ENCODE measurements at places on chromosomes 3 and 15.
A peak's percentile ranks its signal among the peaks of the same experiment; 100 is the strongest.

GRCh38 chr3:176692966-176693785, 504.1 kb downstream of the TBL1XR1 start:
- DNase-seq, result no peak

- no peak for DNase-seq
Observed at GRCh38 chr3:24668039-24668438, 173.4 kb upstream of the THRB start.

GRCh38 chr3:107794664-107795443, 272.1 kb downstream of the BBX start:
- DNase-seq, result no peak

GRCh38 chr15:31360843-31361763, 34.5 kb downstream of the KLF13 start:
- peak; percentile 49 for DNase-seq

- DNase-seq, result no peak
Observed at GRCh38 chr3:112572701-112573100, 10.9 kb downstream of the SLC35A5 start.

GRCh38 chr3:5314897-5315296, 127.4 kb downstream of the EDEM1 start:
- DNase-seq, result no peak

DNA sequence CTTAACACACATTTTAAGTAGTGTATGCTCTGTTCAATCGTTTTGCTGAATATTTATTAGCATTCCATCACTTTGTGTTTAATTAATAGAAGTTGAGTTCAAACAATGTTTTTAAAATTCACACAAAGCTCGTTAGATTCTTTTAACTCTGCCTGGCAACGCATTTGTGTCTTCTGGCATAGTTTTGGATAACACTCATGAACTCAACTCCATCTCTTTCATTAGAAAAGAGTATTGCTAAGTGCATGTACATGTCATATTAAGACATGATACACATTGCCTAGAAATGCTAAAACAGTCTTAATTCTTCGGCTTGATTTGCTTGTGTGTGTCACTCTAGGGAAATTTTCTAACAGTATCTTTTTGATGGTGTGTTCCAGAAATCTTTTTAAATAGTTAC, 15.7 kb downstream of the TSC22D2 start:
- no peak for DNase-seq

- no peak for DNase-seq
Observed at GRCh38 chr3:129577925-129578786, 28.3 kb downstream of the PLXND1 start.

GRCh38 chr3:32421185-32421584, 29.5 kb downstream of the CMTM7 start:
- DNase-seq, result no peak

DNA sequence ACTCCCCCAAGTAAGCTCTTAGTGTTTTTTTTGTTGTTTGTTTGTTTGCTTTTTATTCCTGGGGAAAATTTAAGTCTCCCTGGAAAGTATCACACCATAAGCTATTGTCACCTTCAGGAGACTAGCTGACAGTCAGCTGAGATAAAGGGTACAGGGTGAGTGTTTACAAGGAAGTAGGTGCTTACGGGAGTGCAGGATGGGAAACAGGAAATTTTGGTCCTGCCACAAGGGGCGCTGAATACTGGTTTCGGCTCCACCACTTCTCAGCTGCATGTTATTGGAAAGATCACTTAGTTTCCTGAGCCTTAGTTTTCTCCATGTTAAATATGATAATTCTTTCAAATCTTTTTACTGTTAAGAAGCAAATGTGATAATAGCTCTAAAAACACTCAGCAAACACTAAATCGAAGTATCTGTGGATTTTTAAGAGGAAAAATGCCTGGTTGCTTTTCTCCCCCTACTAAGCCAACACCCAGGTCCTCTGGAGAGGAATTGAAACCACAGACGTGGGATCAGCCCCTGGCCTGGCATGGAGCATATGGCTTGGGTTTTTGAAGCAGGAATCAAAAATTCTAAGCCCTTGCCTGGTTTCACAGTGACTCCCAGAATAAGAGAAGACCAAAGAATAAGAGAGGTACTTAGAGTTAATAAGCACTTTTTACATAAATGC, 90.7 kb downstream of the SCN11A start:
- no peak for DNase-seq

- peak; percentile 46 for DNase-seq
Observed at GRCh38 chr3:196941729-196942225, 551 bp downstream of the NCBP2 start.

GRCh38 chr15:43249699-43250203, 17.0 kb downstream of the TGM5 start:
- no peak for DNase-seq

- DNase-seq, result no peak
Observed at GRCh38 chr3:55524565-55525244, 37.6 kb upstream of the WNT5A start.

- no peak for DNase-seq
Observed at GRCh38 chr3:142273501-142273900, 48.1 kb upstream of the GK5 start.

- no peak for DNase-seq
Observed at GRCh38 chr3:127566833-127567232, 23.7 kb downstream of the TPRA1 start.

DNA sequence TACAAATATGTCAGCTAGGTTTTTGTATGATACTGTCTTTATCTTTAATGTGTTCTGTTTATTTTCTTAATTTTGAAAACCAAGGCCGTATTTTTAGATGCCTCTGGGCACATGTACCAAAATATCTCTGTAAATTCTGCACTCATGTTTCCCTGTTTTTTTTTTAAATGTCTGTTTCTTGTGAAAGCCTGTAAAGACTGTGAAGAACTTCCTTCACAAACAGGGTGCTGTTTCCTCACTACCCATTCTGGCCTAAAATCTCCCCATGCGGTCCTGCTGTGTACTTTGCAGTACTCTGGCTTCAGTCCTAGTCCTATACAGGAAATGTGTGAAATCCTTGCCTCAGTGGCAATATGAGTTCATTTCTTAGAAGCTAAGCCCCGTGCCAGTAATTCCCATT, 133.4 kb upstream of the ZBTB20 start:
- DNase-seq, result no peak

DNA sequence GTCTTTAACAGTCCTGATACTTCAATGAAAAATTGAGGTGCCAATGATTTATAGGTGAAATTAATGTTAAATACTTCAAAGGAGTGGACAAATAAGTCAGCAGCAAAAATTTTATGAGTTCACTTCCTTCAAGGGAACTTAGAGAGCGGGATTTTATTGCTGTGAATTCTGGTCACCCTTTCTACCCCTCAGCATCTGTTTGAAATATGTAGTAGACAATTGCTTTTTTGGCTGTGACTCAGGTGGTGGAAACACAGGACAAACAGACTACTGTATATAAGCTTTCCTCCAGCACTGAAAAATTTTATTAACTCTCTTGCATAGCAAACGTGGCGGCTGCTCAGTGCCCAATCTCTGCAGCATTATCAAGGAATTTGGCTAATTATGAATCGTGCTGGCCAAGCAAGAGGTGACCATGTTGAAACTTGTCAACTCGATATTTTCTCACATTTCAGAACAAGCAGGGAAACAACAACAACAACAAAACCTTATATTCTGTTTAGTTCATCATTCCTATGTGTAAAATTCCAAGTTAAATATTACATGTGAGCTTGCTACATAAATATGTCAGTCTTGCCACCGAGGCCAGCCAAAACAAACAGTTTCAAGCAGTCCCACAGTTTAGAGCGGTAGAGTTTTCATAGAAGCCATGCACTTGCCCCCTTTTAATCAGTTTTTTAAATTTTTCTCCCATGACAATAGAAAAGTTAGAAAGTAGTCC, 420.2 kb downstream of the FOXP1 start:
- no peak for DNase-seq

GRCh38 chr3:110810356-110810755, 261.3 kb upstream of the NECTIN3 start:
- no peak for DNase-seq

DNA sequence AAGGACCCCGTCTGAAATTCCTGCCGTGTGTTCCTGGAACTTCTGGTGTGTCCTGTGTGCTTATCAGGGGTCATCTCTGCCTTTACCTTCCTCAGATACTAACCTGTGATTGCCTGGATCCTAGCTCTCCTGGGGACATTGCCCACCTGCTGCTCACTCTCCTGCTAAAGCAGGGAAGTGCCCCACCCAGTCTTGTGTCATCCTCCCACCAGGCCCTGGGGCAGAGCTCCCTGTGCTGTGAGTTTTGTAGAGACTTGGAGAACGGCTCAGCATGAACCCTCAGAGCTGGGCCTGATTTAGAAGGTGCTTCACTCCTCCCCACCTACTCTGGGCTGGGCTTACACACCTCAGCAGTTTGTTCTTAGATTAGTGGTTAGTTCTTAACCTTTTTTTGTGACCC, 3.8 kb upstream of the TMEM44 start:
- no peak for DNase-seq

GRCh38 chr3:138271189-138271794, 58.4 kb downstream of the NME9 start:
- DNase-seq, result no peak

GRCh38 chr3:6301626-6302025, 559.3 kb upstream of the GRM7 start:
- DNase-seq, result no peak

GRCh38 chr3:43503067-43503728, 118.6 kb downstream of the ANO10 start:
- DNase-seq, result no peak

DNA sequence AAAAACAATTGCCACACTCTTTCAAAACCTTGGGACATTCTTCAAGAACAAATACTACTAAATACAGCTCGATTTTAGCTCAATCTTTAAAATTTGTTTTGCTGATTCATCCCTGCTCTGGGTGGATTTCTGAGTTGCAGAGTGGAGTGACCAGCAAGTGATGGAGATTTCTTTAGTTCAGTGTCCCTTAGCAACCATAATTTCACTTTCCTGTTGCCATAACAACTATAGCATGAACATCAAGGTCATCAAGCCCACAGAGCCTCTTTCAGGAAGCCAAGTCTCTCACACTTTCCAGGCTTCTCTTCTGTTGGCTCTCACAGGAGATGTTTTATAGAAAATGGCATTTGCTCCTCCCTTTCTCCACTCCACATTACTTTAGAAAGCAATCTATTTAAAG, 597.2 kb upstream of the ADAMTS9 start:
- DNase-seq, result no peak

GRCh38 chr3:179769411-179770247, 116.8 kb downstream of the USP13 start:
- no peak for DNase-seq

- DNase-seq, result peak; percentile 32
Observed at GRCh38 chr15:43133430-43134156, at the start of gene TMEM62. TMEM62 (plus strand) TSS chr15:43133586; CDS start chr15:43133803, 217 bp downstream.

DNA sequence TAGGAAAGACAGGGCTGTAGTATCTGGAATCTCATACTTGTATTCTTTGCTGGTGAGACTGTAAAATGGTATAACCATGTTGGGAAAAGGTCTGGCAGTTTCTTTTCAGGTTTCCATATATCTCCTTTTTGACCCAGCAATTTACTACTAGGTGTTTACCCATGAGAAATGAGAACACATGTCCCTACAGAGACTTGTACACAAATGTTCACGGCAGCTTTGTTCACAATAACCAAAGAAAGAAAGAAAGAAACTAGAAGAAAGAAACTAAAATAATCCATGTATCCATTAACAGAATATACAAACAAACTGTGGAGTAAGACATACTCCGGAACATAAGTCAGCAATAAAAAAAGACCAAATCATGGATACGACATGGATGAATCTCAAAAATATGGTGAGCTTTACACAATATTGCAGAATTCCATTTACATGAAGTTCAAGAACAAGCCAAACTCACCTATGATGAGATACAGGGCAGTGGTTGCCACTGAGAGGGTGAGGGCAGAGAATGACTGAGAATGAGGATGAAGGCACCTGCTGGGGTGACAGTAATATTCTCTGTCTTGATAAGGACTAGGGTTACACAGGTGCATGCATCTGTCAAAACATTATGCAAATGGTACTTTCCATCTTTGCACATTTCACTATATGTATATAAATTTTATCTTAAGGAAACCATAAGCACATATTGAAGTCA, 2.7 kb downstream of the RFTN1 start:
- DNase-seq, result no peak

GRCh38 chr15:28955993-28956421, 70.2 kb downstream of the APBA2 start:
- no peak for DNase-seq

DNA sequence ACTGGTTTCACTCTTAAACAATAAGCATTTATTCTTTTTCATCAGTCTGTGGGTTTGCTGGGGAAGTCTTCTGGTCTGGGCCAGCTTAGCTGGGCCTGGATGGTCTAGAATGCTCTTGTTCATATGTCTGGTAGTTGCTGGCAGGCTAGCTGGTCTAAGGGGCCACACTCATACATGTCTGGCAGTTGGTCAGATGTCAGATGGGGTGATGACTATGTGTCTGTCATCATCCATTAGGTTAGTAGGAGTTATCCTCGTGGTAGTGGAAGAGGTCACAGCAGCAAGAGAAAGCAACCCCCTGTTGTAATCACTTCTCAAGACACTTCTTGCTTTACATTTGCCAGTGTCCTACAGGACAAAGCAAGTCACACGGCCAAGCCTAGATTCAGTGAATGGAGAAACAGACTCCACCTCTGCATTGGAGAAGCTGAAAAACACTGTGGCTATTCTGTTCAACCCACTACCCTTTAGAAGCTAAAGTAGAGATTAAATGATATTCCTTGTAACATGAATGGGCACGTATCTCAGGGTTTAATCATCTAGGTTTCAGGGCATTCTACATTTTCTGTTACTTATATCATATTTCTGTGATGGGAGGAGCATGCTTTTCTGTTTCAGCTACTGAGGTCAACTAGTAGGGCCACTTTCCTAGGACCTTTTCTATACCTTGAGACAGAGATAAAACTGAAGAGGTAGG, 5.5 kb upstream of the ARID3B start:
- no peak for DNase-seq

GRCh38 chr3:8436661-8437287, 64.8 kb upstream of the LMCD1 start:
- no peak for DNase-seq

- no peak for DNase-seq
Observed at GRCh38 chr3:108513961-108514360, 3.6 kb upstream of the MYH15 start.

GRCh38 chr15:99502661-99503060, 63.1 kb upstream of the MEF2A start:
- no peak for DNase-seq

- no peak for DNase-seq
Observed at GRCh38 chr3:30554317-30554690, 52.1 kb upstream of the TGFBR2 start.

GRCh38 chr3:114362815-114363214, 69.0 kb downstream of the TIGIT start:
- no peak for DNase-seq

DNA sequence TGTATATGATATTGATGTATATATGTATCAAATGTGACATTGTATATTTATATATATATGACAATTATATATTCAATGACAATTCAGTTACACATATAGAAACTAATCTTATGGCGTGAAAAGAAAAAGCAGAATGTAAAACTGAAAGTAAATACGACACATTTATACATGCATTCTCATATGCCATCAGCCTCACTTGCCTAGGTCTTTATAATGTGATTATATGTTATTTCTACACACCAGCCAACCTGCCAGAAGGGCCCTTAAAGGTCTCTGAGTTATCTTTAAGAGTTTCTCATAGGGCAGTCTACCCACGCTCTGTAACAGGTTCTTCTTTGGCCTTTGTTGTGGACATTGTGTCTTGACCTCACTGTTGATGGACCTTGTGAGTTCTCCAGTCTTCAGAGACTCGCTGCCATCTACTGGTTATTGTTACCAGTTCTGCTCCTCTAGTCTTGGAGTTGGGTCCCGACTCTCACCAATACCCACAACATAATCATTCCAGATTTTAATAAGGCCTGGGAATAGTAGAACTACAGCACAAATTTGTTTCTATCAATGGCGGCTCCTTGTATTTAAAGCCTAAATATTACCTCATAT, 371.5 kb upstream of the GOLIM4 start:
- DNase-seq, result no peak
